Stimulated activated CD8-positive, alpha-beta memory T cell treated with anti-CD3 and anti-CD28 coated beads, Interleukin-7, amount 100 ng/mL, for 24 hours (primary cell): ENCODE measurements at places on chromosomes 12 and 14.

DNA sequence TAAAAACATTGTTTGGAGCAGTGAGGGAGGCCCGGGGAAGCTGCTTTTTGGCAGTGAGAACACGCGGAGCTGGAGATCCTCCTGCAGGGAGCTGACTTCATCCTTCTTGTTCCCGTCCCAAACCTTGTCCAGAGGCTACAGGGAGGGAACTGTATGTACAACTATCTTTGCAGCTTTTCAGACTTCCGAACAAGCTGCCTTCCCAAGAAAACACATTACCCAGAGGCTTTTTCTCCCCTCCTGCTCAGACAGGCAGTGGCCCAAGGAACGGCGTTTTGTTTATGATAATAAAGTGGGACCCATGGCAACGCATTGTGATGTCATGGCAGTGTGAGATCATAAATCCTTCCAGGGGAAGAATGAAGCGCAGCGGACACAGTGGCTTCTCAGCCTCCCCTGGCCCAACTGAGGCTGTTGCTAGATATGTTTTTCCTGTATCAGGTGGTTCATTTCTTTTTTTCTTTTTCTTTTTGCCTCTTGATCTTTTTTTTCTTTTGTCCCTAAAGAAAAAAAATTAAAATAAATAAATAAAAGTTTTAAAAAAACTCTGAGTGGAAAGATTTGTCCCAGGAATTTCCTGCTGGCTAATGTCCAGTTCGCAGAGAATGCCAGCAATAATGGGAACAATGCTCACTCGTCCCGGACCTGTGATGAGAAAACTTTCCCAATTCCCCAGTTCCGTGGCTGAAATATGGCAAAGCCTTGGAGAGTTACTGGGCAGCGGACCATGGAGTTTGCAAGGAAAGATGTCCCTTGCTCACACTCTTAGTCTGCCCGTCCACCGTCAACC, 103.4 kb upstream of the MAP1LC3B2 start:
- DNase-seq = no peak

DNA sequence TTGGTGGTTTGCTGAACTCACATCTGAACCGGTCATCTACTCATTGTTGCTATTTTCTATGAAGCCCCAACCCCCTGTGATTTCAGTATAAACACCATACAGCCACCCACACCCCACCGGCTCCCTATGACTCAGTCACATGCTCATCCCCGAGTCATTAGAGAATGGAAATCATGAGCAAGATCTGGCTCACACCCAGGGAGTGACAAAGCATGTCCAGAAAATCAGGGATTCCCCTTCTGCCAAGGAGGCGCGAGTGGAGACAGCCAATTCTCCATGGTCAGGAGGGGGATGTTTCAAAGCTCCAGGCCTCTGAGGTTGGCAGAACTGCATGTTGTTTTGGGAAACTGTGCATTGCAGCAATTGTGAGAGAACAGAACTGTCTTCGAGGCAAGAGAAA, 657.5 kb upstream of the TBX3 start:
- no peak for DNase-seq

DNA sequence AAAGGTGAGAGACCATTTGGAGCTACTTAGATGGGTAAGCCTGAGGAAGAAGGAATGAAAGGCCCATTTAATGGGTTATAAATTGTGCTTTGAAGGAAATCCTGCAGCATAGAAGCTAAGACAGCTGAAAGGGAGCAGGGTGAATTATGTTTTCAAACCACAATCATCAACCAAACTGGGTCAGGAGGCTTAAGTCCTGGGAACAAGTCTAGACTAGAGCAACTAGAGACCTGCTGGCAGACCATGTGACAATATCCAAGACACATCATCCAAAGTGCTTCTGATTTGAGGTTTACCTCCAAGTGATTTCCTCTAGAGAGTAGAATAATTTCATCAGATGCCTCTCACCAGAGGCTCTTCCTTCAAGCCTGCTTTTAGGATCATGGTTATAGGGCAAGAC, 53.7 kb downstream of the MAP3K9 start:
- DNase-seq = no peak

- DNase-seq = no peak
Measured at GRCh38 chr12:3551386-3551785, 60.4 kb downstream of the PRMT8 start.

DNA sequence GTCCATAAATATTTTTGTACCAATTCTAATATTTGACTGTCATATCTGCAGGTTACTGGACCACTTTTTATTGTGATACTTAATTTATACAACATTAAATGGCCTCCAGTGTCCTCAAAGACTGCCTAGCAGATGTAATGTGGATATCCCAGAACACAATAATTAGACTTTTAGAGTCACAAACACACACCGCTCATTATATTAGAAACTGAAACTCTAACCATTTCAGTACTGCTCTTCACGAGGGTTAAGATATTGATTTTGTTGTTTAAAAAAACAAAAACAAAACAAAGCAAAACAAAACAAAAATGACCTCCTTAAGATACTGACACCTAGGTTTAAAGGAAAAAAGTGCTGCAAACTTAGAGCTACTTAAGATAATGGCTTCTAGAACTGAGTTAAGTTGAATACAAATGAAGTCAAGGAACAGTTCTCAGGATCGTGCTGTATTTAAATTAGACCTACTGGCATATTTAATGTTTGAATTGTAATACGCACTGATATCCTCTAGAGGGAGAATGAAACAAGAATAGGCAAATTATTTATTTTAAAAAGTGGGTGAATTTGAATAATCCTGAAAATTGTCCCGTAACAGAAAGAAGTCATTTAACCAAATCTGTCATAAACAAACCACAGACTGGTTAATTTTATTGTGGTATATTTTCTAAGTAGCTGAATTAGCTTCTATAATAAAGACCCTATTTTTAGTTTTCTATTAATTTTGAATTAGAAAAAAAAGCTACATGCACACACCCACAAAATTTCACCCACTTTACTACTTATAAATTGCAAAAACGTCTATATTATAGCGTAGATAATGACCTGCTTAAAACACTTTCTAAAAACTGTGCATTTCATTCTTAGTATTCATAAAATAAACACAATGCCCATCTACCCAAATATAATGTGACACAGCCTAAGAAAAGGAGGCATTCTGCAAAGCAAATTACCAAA, 395.2 kb upstream of the DCN start:
- DNase-seq = no peak

GRCh38 chr14:34184126-34184525, 233.3 kb upstream of the EGLN3 start:
- no peak for DNase-seq

DNA sequence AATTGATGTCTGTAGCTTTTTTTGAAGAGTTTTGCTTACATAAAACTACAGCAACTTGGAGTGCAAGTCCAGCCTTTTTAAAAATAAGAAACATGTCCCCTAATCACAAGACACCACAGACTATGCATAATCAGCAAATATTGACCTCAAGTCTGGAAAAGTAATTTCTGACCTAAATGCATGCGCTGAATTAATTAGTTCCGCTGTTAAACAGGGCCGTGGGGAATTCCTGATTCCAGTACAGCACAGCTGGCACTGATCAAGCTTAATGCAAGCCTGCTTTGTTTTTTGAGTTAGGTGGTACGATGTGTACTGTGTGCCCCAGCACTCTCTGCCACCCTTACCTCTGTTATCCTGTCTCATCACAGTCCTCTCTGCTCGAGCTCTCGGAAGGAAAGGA, 9.2 kb downstream of the MLH3 start:
- no peak for DNase-seq

- no peak for DNase-seq
Measured at GRCh38 chr12:124938108-124938507, 23.7 kb upstream of the UBC start.

GRCh38 chr12:94039199-94039840, 109.1 kb upstream of the PLXNC1 start:
- DNase-seq = no peak

GRCh38 chr14:53462931-53463778, 310.0 kb upstream of the DDHD1 start:
- DNase-seq = no peak

DNA sequence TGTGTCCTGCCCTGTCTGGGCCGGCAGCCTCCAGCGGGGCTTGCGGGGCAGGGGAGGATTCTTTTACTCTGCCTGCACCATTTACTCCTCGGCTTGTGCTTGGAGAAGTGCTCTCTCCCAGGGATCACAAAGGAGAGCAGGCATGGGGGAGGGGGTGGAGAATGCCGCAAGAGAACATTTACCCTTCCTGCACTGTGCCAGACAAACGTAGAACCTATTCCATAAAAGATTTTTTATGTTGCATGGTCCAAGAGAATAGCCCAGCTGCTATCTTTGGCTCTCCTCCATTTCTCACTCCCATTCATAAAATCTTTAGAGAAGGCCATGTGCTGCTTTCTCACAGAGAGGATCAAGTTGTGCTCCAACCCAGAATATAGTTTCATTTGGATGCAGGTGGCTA, 159.4 kb downstream of the SPTSSA start:
- DNase-seq = no peak

- DNase-seq = no peak
Measured at GRCh38 chr12:116710370-116711150, 27.3 kb downstream of the SPRING1 start.

DNA sequence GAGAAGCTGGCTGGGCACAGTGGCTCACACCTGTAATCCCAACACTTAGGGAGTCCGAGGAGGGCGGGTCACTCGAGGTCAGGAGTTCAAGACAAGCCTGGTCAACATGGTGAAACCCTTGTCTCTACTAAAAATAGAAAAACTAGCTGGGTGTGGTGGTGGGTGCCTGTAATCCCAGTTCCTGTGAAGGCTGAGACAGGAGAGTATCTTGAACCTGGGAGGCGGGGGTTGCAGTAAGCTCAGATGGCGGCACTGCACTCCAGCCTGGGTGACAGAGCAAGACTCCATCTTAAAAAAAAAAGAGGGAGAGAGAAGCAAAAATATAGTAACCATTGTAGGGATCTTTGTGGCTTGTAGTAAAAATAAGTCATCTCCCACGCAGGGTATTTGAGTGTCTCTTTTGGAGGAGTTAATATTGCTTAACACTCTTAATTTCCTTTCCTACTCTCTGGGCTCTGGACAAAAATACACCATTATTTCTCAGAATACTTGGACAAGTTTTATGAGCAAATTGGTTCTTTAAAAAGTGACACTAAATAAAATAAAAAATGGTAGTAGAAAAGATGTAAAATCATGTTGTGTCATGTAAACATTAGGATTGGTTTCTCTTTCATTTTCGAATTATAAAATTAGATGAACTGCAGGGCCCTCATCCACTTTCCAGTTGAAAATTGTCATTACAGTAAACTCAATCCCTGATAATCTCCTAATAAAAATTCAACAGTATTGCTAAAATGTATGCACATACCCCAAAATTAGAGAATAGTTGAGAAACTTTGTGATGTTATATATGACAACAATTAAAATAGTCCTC, 61.1 kb upstream of the C12orf71 start:
- no peak for DNase-seq

GRCh38 chr12:24206621-24207020, 257.2 kb upstream of the SOX5 start:
- DNase-seq = no peak

DNA sequence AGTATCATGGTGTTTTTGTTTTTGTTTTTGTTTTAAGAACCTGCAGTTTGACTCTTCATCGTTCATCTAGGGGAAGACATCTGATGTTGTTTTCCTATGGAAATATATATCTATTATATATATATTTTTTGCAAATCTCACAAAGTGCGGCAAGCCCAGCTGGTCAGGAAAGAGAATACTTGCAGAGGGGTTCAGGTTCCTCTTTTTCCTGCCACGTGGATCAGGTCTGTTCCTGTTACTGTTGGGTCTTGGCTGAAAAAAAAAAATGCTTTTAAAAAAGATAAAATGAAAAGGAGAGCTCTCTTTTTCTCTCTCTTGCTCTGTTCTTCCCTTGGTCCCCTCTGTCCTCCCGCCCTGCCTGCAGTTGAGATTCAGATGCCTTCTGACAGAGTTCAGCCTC, 179.4 kb upstream of the BCL2L14 start:
- no peak for DNase-seq

DNA sequence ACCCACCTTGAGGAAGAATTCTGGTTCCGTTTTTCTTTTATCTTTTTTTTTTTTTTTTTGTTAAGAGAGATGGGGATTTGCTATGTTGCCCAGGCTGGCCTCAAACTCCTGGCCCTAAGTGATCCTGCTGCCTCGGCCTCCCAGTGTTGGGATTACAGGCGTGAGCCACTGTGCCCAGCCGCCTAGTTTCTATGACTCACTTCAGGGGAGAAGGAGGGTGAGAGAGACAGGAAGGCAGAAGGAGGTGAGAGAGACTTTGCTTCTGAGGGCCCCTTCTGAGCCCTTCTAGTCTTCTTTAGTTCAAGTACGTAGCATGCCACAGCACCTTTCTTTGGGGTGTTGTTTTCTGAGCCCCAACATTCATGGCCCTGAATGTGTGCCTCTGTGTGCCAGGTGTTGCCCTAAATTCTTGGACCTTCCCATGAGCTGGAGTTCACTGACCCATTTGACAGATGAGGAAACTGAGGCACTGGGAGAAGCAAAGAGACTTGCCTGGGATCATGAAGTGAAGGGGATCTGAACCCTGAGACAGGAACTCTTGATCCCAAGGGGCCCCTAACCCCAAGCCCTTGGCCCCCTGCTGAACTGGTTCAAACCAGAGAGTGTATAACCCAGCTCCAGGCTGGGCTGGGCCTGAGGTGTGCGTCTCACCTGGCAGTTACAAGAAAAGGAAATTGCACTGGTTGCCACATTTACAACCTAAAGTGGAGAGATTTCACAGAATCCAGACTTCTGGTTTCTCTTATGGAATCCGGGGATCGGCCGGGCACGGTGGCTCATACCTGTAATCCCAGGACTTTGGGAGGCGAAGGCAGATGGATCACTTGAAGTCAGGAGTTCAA, 20.8 kb downstream of the SH2B3 start:
- no peak for DNase-seq

- DNase-seq = no peak
Measured at GRCh38 chr14:71749613-71750238, 182.5 kb upstream of the RGS6 start.

DNA sequence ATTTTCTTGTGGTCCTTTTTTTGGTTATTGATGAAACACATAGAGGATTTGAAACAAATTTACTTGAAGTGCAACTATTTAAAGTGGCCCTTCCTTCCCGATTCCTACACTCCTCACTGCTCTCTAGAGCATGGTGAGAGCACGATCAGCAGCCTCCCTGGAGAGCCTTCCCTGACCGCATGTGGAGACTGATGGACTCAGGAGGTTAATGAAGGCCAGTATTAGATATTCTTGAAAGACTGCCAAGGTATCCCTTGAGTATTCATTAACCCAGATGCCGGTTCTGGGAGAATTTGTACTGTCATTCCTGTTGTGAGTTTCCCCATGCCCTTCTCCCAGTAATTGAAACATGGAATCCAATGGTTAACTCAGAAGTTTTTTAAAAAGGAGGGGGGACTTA, 102.8 kb upstream of the FGD4 start:
- DNase-seq = no peak

GRCh38 chr12:45598761-45599160, 130.7 kb upstream of the ARID2 start:
- DNase-seq = no peak

DNA sequence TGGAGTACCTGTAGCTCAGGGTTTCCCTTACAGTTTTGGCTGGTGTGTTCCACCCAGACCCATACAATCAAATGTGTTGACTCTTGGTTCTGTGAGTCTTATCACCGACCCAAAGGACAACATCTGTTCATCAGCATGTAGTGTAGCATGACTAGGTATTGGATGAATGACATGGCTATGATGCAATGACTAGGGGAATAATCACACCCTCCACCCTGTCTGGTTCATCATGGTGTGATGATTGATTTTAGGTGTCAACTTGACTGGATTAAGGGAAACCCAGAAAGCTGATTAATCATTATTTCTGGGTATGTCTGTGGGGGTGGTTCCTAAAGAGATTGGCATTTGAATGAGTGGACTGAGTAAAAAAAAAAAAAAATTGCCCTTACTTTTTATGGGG, 311.3 kb downstream of the DPF3 start:
- no peak for DNase-seq
